RWPE1 (cell line): ENCODE measurements at places on chromosomes 6 and 20.

DNA sequence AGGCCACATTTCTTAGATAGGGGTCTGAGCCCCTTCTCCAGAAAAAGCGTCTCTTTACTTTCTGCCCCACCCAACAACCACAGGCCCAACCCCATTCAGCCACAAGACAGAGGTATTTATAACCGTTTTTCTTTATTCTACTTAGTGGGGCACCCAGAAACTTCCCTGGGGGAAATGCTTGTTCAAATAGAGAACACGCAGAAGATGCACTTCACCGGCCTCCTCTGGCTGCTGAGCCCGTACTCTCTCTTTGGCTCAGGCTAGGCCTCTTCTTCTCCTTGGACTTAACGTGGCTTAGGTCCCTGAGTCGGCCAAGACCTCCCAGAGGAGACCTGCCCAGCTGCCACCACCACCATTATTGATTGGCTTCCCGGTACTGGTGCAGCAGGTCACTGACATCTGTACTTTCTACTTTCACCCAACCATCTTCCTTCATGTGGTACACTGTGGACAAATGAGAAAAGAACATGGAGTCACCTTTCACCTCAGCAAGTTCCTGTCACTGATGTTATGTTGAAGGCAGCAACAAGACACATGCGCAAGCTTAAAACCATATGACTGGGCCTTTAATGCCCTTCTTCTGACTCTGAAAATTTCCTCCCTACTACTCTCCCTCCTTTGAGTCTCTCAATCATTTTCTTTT lies 2.2 kb upstream of the TAP2 start:
- DNase-seq = no peak

DNA sequence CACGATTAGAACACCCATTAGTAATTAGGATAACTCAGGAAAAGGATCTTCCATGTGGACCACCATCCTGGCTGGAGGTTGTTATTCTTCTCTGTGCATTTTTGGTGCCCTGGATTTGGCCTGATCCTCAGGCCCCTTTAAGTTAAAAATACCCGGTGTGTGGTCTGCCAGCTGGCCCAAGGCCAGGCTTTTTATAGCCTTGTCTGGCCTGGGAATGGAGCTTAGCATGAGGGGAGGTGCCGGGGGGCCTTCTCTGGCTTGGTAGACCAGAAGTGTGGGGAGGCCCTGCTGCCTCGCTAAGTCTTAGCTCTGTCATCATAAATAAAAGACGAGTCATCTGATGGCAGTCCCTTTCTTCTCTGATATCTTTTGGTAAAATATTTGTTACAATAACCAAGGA lies 71.4 kb downstream of the ARID1B start:
- no peak for DNase-seq

DNA sequence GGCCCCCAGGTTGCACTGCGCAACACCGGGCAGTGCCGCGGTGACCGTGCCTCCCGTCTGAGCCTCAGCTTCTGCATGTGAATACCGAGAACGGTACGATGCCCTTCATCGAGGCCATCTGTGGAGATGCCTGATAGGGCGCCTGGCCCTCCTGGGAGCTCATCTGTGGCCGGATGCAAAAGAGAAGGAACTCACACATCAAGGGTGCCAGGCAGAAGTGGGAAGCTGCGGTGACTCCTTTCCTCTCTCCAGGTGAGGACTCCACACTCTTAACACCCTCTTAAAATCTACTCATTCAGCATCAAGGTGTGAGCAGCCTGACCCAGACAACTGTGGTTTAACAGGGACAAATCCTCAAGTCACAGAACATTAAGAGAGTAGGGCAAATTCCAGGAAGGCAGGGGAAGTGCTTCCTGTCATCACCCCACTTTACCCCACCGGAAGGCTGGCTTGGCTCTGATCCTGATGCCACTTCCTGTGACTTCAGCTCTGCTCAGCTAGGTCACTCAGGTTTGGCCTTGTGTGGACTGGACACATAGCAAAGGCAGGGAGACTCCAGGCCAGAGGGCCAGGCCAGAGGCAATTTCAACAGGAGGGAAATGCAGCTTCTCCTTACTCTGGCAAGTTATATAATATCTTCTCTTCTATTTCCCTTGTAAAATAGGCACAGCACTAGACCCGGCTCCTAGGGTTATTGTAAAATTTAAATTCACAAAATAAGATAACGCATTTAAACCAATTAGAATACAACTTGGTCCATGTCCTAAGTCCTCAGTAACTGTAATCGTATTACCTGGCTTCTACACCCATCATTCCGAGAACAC lies 69.4 kb downstream of the CPNE5 start:
- no peak for DNase-seq

- no peak for DNase-seq
Observed at GRCh38 chr6:69802995-69803394, 6.2 kb upstream of the LMBRD1 start.

GRCh38 chr20:46306743-46307138 lies 1.6 kb downstream of the CDH22 start:
- DNase-seq = no peak

DNA sequence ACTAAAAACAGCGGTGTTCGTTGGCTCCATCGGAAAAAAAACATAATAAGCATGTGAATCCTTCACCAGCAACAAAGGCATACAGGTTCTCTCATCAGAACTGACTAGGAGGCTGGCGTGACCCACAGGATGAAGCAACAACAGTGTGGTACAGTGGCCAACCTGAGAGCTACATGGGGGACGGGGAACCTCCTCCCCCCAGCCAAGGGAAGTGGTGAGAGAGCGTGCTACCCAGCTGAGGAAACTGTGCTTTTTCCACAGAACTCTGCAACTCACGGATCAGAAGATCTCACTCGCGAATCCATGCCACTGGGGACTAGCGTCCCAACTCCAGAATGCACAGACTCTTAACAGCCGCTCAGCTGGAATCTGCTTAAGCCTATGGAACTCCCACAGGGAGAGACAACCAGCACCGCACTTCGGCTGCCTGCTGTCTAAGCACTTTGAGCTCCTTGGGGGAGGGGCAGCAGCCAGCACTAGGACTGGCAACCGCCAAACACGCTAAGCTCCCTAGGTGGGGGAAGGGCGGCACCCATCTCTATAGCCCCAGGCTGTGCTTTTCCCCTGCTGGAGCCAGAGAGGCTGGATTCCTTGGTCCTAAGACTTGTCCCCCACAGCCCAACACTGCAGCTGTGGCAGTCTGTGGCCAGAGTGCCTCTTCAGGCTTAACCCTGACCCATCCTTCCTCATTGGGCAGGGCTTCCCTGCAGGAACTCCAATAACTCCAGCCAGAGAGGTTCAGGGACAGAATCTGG lies 538.3 kb upstream of the BTBD3 start:
- DNase-seq = no peak

GRCh38 chr6:64280569-64280968 lies 645.0 kb downstream of the PHF3 start:
- peak; percentile 8 for DNase-seq

DNA sequence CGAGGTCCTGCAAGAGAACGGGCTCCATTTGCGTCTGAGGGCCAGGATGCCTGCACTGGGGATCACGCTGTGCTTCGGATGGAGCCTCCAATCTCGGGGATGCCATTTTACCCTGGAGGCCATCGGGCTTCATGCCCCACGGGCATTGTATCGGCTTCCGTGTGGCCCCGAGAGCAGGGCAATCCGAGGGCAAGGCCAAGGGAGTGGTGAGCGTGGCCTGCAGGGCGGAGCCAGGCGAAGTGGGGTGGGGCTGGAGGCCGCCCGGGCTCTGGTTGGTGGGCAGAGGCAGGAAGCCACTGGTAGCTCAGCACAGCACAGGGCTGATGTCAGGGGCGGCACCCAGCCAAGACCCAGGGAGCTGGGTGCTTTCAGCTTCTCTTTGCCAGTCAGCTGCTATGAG lies 57.5 kb upstream of the BHLHE23 start:
- no peak for DNase-seq

DNA sequence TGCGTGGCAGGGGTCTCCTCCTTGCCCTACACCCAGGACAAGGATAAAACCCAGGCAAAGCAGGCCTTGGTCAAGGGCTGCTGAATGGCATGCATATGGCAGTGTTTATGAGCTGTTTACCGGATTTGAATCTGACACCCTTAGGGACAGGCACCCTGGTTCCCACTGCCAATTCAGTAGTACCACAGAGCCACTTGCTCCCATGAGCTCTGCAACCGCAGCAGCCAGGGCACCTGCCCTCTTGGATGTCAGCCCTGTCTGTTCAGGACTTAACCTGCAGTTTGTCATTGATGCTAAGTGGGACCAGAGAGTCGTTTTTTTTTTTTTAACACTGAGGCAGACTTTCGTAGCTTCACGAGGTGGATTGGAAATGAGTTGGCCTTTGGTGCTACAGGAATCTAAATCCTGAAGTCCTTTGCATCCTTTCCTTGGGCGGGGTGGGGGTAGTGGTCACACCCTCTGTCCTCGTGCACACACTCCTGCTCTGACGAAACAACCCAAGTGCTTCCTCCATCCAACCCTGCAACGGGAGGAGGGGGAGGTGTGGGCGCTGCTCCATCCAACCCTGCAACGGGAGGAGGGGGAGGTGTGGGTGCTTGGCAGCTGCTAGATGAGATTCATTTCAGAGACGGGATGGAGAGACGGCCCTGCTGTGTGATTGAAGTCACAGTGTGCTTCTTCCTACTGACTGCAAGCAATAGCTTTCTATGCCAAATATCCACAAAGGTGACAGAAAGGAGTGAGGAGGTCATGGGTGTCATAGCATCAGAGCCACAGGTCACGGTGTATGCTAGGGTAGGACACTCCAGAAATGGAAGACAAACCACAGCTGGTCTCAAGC lies 166.5 kb downstream of the SMOC2 start:
- DNase-seq = no peak

DNA sequence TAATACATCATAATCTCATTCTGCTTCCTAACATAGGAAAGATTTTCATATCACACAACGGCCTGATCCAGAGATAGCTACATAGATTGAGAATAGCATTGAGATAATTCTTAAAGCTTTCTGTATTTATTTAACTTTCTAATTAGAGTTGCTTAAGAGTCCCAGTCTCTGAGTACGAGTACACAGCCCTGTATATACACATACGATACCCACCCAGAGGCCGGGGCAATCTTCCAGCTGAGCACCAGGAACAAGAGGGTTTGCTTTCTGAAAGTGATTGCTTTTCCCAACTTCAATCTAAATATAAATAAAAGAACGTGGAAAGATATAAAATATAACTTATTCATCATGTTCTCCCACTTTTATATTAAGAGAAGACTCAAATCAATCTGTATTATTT lies 313.8 kb downstream of the COL12A1 start:
- no peak for DNase-seq

GRCh38 chr6:8361259-8361658 lies 74.1 kb downstream of the SLC35B3 start:
- no peak for DNase-seq

GRCh38 chr20:36773107-36773596 lies 411 bp downstream of the DSN1 start:
- no peak for DNase-seq

DNA sequence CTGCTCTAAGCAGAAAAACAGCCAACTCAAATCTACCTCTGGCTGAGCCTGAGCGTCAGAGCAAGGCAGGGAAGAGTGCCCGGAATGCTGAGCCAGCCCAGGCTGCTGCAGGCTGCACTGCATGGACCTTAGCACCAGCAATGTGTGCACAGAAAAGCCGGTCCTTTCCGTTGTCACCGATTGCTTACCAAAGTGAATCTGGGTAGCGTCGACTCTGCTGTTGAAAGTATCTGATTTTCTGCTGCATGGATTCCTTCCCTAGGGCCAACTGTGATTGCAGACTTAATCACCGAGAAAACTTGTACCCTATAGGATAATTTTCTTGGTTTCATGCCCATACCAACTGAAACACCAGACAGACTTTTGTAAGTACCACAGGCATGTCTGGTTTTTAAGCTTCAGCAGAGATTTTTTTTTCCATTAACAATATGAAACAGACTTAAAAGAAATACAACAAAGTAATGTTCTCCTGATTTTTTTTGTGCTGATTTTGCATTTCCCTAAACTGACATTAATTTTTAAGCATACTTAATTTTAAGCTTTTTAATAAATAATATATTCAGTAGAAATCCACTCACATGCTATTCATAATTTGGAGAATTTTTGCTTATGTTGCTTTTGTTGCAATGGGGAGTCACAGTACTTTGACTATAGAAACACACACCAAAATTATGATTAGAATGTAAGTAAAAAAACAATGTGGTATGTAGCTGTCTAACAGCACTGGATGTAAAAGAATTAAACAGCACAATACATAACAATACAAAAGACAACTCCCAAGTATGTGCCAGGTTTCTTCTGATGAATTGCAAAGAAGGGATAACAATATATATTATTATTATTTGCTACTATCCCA lies 218.0 kb downstream of the THBS2 start:
- peak; percentile 38 for DNase-seq

GRCh38 chr6:129507059-129507807 lies 202.7 kb downstream of the ARHGAP18 start:
- peak; percentile 38 for DNase-seq

DNA sequence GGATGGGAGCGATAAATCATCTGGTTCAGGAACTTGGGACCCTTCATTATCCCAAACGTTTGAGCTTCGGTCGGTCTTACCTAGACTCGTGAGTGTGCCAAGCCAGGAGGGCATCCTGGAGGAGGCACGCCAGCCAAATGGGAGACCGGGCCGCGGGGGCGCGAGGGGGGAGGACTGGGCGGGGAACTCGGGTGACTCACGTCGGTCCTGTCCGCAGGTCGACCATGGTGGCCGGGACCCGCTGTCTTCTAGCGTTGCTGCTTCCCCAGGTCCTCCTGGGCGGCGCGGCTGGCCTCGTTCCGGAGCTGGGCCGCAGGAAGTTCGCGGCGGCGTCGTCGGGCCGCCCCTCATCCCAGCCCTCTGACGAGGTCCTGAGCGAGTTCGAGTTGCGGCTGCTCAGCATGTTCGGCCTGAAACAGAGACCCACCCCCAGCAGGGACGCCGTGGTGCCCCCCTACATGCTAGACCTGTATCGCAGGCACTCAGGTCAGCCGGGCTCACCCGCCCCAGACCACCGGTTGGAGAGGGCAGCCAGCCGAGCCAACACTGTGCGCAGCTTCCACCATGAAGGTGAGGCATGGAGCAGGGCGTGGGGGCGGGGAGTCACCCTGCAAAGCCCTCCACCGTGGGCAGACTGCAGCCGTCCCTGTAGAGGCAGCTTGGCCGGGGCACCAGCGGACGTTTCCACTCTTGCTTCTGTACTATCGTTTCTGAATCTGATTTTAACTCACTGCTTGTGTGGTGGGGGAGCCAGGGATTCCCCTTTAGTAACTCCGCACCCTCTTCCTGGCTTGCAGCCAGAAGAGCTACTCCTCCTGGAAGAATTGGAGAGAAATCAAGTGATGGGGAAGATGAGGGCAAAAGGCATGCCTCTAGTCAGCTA lies 2.7 kb downstream of the BMP2 start:
- DNase-seq = peak; percentile 62
